ENCODE measurements at places on chromosomes 16 and 17.

DNA sequence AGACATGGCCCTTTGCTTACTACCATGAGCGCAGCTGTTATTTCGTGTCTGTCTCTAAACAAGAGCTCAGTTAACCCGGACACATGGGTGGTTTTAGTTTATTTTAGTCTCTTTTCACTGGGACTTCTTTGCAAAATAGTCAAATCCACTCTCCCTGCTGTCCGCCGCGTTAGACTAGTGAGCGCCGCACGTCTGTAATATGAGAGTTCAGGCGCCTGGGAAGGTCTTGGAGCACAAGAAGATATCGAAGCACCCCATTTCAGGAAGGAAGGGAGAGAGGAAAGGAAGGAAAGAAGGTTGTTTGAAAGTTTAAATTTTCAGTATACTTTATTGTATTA lies 111.0 kb upstream of the CHMP6 start:
- no peak for DNase-seq

DNA sequence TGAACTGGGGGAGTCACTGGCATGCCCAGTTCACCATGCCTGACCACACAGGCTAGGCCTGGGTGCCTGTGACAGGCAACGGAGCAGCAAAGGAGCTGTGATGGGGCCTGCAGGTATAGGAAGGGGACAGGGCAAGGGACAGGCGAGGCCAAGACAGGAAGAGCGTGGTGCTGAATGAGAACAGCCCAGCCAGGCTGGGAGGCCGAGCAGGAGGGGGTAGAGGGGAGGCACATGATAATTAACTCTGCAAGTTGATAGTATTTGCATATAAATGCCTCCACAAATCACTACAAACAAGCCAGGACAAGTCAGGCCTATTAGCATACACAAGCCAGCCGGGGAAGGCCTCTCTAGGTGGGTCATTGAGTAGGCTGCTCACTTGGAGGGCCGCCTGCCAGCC lies 7.8 kb downstream of the ZFHX3 start:
- DNase-seq = no peak

DNA sequence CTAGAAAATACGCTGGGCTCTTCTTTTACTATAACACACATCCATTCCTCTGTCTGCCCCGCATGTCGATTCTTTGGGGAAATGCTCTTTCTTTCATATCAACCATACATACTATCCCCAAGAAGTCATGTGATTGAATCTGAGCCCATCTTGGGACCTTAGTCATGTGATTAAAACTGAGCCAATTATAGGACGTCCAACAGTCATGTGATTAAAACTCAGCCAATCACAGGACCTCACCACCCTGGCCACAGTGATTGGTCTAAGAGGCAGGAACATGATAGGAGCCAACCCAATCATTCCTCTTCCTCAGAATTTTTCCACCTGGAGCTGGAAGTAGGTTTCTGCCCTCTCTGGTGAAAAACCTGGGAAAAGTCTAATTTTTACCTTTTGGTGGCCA lies 78.8 kb downstream of the TMEM114 start:
- no peak for DNase-seq

- DNase-seq = no peak
Measured at GRCh38 chr16:1487395-1488053, 1.2 kb downstream of the PTX4 start.

GRCh38 chr16:69613378-69614154 lies 47.8 kb downstream of the NFAT5 start:
- DNase-seq = no peak

GRCh38 chr16:12781777-12782176 lies 21.9 kb downstream of the CPPED1 start:
- no peak for DNase-seq

- DNase-seq = no peak
Measured at GRCh38 chr17:77131904-77132303, 8.9 kb upstream of the SEC14L1 start.

DNA sequence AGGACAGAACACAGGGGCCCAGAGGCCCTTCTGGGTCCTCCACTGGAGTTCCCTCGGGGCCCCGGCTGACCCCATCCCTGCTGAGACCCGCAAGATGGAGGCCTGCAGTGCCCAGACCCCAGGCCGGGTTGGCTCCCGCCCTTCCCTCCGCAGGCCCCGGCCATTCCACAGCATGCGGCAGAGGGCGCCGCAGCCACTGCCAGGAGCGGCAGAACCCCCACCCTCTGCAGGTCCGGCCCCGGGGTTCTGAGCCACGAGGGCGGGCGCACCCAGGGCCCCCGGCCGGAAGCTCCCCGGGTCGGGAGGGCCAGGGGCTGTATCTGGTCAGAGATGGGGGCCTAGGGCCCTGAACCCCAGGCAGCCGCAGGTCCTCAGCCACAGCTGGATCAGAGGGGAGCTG lies 2.4 kb upstream of the PERCC1 start:
- DNase-seq = peak; percentile 19

GRCh38 chr17:33012522-33013033 lies 20.9 kb downstream of the SPACA3 start:
- no peak for DNase-seq

DNA sequence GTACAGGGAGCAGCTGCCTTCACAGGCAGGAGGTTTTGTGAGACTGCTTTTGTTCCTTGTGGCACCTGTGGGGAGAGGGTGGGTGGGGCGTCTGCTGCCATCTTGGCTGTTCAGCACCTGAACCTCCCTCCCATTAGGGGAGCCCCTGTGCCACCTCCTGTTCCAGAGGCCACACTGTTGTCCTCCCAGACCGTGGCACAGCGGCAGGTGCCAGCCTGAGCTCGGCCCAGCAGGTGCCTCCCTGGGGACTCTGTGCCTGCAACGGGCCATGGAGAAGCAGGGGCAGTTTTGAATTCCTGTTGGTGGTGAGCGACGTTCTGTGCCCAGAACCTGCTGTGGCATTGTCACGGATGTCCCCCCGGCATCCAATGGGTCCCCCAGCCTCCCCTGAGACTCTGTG lies 9.9 kb downstream of the LGALS3BP start:
- no peak for DNase-seq

- DNase-seq = no peak
Measured at GRCh38 chr16:68487669-68488068, 39.4 kb upstream of the SMPD3 start.

GRCh38 chr17:62110923-62111484 lies 45.9 kb upstream of the MED13 start:
- no peak for DNase-seq

- no peak for DNase-seq
Measured at GRCh38 chr16:4994719-4995434, 36.7 kb downstream of the SEC14L5 start.

- DNase-seq = no peak
Measured at GRCh38 chr17:1038459-1039122, 41.7 kb downstream of the TIMM22 start.

- no peak for DNase-seq
Measured at GRCh38 chr16:20064931-20065330, 8.8 kb downstream of the GPR139 start.

DNA sequence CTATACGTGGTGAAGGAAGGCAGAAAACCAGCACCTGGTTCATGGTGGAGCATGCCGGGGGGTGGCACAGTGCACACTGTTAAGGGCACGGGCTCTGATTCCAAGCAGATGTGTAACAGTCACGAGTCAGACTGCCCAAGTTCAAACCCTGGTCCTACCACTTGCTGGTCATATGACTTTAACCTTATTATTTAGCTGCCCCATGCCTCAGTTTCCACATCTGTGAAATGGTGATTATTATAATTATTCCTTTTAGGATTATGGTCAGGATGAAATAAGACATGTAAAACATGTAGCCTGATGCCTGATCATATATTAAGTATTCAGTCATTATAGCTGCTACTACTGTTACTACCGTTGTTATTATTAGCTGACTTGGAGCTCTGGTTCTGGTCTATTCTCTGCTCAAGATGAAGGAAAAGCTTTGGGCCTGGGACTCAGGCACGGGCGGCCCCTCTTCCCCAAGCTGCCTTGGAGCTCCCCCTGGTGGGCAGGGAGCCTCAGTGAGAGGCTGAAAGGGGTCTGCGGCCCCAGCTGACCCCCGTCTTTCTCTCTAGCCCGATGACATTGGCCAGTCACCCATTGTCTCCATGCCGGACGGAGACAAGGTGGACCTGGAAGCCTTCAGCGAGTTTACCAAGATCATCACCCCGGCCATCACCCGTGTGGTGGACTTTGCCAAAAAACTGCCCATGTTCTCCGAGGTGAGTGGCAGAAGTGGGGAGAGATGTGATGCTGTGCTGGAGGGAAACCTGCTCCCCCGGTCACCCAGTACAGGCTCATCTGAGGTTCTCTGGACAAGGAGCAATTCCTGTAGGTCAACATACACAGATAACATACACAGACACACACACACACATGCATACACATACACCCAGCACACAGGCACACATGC lies 14.0 kb downstream of the NR1D1 start:
- DNase-seq = no peak

- DNase-seq = no peak
Measured at GRCh38 chr17:17580662-17581470, 10.6 kb downstream of the PEMT start.

DNA sequence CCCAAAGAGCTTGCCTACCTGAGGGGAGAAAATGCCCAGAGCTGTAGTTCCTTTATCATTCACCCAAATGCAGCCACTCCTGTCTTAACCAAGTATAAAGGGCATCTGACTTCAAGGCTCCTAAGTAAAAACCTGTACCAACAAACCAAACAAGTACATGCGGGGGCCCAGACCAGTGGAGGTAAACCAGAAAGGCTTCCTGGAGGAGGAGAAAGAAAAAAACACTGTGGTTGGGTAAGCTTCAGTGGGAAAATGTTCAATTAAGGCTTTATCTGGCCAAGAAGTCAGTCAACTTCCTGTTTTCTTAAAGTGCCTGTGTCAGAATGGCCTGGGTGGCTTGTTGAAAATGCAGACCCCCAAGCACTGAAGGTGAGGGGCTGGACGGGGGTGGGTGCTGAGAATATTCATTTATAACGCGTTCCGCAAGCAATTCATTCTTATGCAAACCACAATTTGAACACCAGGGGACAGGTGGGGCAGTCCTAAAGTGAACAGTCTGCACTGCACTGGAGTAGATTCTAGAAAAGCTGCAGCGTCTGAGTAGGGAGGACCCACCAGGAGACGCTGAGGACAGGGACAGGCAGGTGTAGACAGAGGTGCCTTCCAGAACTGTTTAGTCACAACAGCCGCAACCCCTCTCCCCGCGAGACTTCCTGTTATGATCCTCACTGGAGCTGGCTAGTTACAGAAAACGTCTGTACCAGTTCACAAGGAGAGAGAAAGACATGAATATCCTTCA lies 467.1 kb downstream of the SOX9 start:
- DNase-seq = peak; percentile 57

GRCh38 chr16:64406770-64407181 lies 715.1 kb downstream of the CDH11 start:
- no peak for DNase-seq

- no peak for DNase-seq
Measured at GRCh38 chr16:65521633-65522328, 399.9 kb upstream of the CDH11 start.

DNA sequence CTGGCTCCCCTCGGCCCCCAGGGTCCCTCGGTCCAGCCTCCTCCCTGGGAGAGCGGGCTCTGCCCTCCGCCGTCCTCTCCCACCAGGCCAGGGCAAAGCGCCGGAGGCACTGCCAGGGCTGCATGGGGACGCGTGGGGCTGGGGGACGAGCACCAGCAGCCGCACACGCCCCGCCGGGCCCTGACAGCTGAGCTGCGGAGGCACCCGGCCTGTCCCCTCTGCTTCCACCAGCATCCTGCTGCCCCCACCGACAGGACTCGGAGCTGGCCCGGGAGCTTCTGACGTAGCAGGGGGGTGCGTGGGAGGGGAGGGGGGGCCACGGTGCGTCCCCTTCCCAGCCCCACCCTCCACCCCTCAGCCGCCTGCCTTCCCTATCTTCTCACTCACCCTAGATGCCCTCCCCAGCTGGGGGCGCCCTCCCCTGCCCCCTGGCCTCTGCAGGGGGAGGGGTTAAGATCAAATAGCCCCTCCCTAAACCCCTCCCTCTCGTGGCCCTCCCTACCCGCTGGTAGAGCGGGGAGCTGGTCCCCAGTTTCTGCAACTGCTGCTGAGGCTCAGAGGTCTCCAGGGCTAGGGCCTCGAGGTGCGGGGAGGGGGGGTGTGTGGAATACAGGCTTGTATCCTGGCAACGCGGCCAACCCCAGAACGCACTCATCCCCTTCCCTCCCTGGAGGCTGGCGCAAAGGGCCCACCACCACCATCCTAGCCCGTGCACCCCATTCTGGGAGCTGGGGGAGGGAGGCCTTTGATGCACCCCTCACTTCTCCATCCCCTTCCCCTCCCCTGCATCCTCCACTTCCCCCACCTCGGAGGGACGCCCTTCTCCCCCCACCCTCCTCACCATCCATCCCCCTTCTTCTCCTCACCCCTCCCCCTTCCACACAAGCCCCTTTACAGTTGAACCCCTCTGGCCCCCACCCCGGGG lies 1.0 kb downstream of the SRCIN1 start:
- DNase-seq = no peak

- peak; percentile 34 for DNase-seq
Measured at GRCh38 chr17:76005263-76006149, 4.9 kb downstream of the CDK3 start.

DNA sequence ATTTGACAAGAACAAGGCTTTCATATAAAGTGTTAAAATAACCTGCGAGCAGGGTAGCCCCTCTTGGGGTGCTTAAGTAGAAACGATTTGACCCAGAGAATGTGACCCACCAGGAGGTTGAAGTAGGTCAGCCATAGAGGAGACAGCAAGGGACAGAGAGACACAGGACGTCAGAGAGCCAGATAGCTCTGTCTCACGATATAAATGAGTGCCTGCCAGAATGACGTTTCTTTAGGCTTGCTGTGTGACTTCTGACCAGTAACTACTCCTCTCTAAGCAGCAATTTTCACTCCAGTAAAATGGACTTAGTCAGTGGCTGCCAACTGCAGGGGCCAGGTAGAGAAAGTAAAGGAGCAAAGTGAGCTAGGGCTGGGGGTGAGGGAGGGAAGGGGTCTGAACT lies 473.0 kb upstream of the C16orf82 start:
- DNase-seq = no peak

GRCh38 chr16:51875834-51876600 lies 670.9 kb downstream of the TOX3 start:
- DNase-seq = no peak

DNA sequence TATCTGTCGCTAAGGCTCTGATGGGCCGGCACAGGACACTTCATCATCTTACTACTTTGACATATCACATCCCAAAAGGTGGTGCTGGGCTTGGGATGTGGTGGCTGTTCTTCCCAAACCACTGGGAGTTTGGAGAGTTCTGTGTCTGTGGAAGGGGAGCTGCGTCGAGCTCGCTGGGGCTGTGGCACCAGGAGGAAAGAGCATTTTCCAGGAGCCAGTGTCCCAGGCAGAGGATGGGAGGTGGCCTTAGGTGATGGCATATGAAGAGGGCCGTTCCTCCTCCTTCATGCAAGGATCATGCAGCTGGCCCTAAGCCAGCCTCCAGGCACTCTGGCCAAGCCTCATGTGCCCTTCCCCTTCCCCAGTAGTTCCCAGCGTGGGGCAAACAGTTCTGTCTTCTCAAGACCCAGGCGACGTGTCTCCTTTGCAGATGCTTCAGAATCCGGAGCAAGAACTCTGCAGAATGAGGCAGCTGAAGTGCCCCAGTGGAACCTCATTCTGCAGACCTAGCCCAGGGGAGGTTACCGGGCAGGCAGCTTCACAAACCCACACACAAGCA lies 89.4 kb upstream of the TNRC6C start:
- DNase-seq = no peak

- peak; percentile 18 for DNase-seq
Measured at GRCh38 chr16:27867122-27868110, 196.1 kb downstream of the GSG1L start.

GRCh38 chr17:48037036-48037837 lies at the start of gene COPZ2:
TSS of gene COPZ2 (minus strand) at chr17:48037797. CDS start at chr17:48037777, 20 bp downstream.
- peak; percentile 29 for DNase-seq

- no peak for DNase-seq
Measured at GRCh38 chr16:5465714-5466113, 368.1 kb upstream of the EEF2KMT start.

GRCh38 chr16:20313741-20314140 lies 13.6 kb downstream of the GP2 start:
- no peak for DNase-seq

Data from MV-4-11 (cell line).